Stimulated activated CD4-positive, alpha-beta T cell treated with anti-CD3 and anti-CD28 coated beads, Interleukin-4, amount 100 ng/mL, for 4 hours (primary cell): ENCODE measurements at places on chromosomes 3 and 15.

GRCh38 chr3:36165509-36166290 is 214.6 kb upstream of the STAC start:
- DNase-seq, result no peak

GRCh38 chr15:101206176-101206591 is 45.7 kb downstream of the CHSY1 start:
- peak; percentile 95 for DNase-seq

- no peak for DNase-seq
These were observed 873.0 kb downstream of the ROBO1 start for GRCh38 chr3:78894787-78895186.

DNA sequence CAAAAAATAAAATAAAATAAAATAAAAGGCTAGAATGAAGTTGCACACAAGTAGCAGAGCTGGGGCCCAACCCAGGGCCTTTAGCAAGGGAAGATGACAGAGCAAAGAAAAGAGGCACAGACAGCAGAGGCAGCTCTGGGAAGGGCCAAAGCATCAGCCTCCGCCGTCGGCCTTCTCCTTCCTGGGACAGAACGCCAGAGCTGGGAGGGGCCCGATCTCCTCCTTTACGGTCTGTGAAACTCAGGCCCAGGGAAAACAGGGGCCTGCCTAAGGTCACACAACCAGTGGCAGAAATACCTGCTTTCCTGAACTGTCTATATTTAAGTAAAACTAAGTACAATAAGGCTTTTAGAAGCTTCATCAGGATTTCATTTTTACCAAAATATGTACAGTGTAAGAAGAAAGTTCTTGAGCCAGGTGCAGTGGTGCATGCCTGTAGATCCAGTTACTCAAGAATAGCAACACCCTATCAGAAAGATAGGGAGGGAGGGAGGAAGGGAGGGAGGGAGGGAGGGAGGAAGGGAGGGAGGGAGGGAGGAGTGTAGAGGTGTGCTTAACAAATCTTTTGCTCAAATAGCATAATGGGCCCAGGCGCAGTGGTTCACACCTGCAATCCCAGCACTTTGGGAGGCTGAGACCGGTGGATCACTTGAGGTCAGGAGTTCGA is 43.0 kb upstream of the MUC4 start:
- no peak for DNase-seq
